ENCODE measurements at places on chromosomes 2 and 18.

- peak; percentile 62 for DNase-seq
Observed at GRCh38 chr2:23230885-23231284, 154.1 kb upstream of the KLHL29 start.

GRCh38 chr2:209476367-209477208 is 52.7 kb downstream of the MAP2 start:
- DNase-seq, result no peak

DNA sequence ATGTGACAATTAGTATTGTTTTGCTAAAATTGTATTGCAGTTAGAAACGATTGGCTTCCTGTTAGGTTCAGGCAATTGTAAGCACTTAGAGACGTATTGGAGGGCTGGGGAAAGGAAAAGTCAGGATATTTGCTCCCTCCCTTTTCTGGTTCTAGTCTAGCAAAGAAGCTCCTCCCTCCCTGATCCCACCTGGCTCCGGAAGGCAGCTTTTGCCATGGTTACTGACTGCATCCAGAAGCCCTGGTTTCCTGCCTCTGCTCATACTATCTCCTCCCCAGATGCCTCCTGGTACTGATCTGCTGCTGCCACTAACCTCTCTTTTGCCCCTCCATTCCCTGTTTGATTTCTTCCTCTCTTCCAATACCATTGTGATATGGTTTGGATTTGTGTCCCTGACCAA is 275.9 kb downstream of the MREG start:
- peak; percentile 74 for DNase-seq

- no peak for DNase-seq
Observed at GRCh38 chr2:102277202-102277700, 34.1 kb upstream of the IL1RL1 start.

DNA sequence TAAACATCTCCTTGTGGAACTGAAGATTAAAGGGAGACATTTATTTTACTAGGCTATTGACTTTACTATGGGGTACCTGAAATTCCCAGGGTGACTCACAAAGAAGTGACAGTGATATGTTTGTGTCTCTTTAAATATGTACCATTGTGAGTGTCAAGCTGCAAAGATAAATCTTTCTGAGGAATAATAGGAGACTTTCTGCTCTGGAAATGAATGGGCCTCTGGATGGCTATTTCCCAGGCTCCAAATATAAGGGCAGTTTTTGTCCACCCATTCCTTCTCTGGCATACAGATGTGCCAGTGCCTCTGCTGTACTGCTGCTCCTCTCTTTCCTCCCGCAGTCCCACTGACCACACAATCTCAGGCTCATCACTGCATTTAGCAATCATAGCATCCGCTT is 586.4 kb upstream of the CNTNAP5 start:
- DNase-seq, result no peak

- no peak for DNase-seq
Observed at GRCh38 chr18:54964741-54965140, 5.5 kb upstream of the CCDC68 start.

DNA sequence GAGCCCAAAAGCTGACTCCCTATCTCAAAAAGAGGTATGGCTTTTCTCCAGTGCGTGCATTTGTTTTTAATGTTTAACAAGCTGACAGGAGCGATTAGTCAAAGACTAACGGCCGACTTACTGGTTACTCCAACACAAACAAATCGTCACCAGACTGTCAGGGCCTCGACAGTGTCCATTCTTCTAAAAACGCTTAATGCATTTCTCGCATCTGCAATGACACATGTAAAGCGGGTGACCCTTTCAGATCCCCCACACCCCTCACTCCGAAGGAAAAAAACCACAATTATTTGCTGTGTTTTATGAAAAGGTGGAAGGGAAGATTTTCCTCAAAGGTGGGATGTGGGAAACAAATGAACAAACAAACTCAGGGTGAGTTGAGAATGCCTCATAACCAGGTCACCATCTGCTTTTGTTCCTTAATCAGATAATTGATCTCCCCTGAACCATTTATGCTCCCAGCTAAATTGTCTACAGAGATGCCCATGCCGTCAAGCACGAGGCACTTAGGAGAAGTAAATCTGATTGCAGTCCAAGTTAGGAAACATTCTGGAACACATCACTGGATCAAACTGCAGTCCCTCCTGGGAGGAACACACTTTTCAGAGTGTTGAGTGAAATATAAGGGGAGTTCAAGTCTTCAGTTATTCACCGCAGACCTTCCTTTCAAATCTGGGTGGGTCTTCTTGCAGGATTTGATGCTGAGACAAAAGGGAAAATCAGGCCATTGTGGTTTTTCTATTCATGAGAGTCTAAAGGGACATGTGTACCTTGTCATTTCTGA is 340.8 kb downstream of the CMPK2 start:
- no peak for DNase-seq

- DNase-seq, result no peak
Observed at GRCh38 chr2:36058953-36059352, 296.6 kb upstream of the CRIM1 start.

GRCh38 chr2:238584617-238585016 is 157.9 kb downstream of the ASB1 start:
- no peak for DNase-seq

GRCh38 chr2:170229125-170229524 is 51.2 kb downstream of the MYO3B start:
- DNase-seq, result no peak

DNA sequence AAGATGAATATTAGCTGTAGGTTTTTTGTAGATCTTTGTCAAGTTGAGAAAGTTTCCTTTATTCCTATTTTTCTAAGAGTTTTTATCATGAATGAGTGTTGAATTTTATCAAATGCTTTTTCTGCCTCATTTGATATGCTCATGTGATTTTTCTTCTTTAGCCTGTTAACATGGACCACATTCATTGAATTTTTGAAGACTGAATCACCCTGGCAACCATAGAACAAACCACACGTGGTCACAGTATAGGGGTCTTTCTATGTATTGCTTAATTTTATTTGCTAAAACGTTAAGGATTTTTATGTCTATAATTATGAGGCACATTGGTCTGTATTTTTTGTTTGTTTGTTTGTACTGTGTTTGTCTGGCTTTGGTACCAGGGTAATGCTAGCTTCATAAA is 201.7 kb upstream of the CWC22 start:
- no peak for DNase-seq

GRCh38 chr2:104091894-104092293 is 762.0 kb upstream of the POU3F3 start:
- no peak for DNase-seq

GRCh38 chr2:107737756-107738155 is 88.9 kb upstream of the RGPD4 start:
- DNase-seq, result no peak

- DNase-seq, result no peak
Observed at GRCh38 chr2:233456111-233456510, 101.8 kb downstream of the DGKD start.

DNA sequence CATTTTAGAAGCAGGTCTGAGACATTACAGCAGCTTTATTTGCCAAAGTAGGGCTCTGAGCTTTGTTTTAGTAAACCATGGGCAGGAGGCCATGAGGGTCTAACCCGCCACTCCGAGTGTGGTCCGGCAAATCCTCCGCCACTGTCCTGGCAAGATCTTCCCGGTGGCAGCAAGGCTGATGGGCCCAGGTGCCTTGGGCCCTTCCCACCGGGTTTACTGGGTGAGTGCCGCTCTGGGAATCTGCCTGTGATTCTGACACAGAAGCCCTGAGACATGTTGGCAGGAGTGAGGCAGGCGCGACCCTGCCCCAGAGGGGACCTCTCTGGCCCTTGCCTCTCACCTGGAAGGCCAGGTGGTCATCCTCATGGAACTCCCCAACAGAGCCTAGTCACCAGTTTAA is 29.9 kb downstream of the MTERF4 start:
- DNase-seq, result no peak

DNA sequence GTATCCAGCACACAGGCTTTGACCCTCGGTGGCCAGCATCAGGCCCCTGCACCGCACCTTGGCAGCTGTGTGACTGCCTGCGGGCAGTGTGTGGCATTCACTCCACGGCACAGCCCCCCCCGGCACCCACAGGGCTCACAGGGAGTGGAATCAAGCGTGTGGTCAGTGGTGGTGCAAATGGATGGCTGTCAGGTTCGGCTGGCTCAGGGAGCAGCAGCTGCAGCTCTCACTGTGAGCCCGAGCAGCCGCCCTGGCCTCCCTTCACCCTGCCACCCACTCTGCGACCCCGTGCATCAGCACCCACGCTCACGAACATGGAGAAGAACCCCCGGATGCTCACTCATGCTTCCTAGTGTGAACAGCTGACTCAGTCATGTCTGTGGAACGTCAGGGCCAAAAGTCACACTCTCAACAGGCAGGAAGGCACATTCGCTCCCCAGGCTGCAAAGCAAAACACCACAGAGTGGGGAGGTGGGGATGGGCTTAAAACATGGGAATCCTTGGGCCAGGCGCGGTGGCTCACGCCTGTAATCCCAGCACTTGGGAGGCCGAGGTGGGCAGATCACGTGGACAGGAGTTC is 41.5 kb upstream of the GPC1 start:
- peak; percentile 16 for DNase-seq

GRCh38 chr2:229855116-229855515 is 66.7 kb downstream of the TRIP12 start:
- no peak for DNase-seq

- no peak for DNase-seq
Observed at GRCh38 chr2:133801946-133802345, 233.7 kb upstream of the NCKAP5 start.

GRCh38 chr2:203758841-203759689 is 52.6 kb downstream of the CD28 start:
- DNase-seq, result no peak

DNA sequence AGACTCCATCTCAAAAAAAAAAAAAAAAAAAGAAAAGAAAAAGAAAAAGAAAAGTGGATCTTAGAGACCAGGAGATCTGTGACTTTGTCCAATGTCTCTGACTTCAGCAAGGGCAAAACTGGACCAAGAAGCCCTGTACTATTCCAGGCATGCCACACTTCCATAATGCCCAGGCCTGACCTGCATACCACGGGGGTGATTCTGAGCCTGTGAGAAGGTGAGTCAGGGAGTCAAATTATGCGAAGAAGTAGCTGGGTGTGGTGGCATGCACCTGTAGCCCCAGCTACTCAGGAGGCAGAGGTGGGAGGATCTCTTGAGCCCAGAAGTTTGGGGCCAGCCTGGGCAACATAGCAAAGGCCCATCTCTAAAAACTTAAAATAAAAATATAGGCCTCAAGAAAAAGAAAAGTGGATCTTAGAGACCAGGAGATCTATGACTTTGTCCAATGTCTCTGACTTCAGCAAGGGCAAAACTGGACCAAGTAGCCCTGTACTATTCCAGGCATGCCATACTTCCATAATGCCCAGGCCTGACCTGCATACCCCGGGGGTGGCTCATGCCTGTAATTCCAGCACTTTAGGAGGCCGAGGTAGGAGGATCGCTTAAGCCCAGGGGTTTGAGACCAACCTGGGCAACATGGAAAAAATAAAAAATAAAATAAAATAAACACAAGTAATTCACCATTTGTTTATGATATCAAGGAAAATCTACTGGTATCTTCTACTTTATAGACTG is 12.2 kb upstream of the PUM2 start:
- no peak for DNase-seq

- DNase-seq, result no peak
Observed at GRCh38 chr2:233267516-233268245, 16.2 kb downstream of the ATG16L1 start.

DNA sequence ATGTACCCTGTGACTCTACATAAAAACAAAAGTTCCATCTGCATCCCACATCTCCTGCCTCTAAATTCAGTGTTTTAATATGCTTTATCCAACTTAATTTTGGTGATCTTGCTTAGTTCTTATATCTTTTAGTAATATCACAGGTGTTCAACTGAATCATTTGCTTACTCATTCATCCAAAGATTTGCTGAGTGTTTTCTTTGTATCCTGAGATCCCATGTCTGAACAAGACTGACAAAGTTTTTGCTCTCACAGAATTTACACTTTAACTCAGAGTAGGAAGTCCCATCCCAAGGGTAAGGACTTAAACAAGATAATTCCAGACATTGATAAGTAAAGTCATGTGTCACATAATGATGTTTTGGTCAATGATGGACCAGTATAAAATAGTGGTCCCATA is 87.0 kb downstream of the FSIP2 start:
- DNase-seq, result no peak

DNA sequence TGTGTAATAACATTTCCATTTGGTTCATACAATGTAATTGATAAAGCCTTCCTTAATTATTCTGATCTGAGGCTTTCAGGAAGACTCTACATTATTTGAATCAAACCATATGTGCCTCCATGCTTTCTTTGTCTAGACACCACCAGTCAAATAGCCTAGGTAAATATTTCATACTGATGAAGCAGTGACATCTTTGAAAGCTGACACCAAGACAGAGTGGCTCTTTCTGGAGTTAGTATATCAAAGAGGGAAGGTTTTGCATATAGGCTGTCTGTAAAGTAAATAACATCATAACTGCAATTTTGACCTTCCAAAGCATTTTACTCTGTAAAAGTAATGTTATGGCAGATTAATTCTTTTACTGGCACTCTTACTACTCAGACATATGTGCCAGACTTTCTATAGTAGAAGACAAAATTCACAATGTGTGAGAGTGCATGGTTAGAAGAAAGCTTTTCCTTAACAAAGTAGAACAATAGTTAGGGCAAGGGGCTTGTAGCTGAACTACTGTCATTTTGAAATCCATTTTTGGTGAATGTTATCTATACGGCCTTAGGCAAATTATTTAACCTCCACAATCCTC is 177.3 kb downstream of the ERBB4 start:
- no peak for DNase-seq

- DNase-seq, result no peak
Observed at GRCh38 chr2:212173756-212174510, 364.7 kb downstream of the ERBB4 start.

DNA sequence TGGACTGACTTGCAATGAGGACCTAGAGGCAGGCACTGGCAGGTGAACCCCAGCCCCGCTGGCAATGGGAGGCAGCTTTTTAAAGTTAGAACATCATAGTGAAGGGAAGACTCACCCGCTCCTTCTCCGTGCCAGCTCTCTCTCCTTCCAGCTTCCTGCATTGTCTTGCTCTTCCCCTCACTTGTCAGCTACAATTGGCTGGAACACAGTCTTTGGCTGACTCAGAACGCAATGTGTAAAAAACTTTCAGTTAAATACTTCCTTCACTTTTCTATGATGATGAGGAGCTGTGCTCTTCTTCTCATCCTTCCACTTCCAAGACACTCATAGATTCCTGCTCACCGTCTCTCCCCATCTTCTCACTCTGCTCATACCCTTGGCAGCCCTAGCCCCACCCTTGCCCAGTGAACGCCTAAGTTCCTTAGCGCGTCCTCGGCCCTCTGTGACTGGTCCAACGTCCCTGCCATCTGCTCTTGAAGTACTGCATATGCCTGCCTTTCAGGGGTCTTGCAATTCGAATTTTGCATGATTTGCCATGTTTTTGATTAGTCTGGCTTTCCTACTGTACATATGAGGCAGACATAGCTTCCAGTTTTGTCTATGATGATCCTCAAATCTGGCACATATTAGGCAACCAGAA is 118.0 kb upstream of the TMEM200C start:
- DNase-seq, result no peak

Data from H9 (cell line).